Left ventricle myocardium inferior (tissue), 1 donor: ENCODE measurements at places on chromosomes 2 and 18.

DNA sequence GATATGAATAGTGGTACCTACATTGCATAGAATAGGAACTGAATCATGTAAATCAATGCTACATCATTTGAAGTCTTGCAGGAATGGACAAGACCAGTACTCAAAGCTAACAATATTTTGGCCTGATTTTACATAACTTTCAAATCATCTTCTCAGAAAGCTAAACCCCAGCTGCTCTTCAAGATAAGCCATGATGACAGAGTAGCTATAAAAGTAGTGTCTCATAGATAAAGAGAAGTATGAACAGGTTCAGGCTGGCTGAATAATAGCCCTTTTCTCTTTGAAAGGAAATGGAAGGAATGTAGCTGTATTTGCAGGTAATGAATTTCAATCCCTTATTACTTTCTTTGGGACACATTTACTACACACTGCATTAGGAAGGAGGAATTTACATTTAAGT is 28.2 kb downstream of the TSPYL6 start:
- no peak for DNase-seq

GRCh38 chr2:218075975-218076811 is 7.1 kb downstream of the RUFY4 start:
- no peak for DNase-seq

DNA sequence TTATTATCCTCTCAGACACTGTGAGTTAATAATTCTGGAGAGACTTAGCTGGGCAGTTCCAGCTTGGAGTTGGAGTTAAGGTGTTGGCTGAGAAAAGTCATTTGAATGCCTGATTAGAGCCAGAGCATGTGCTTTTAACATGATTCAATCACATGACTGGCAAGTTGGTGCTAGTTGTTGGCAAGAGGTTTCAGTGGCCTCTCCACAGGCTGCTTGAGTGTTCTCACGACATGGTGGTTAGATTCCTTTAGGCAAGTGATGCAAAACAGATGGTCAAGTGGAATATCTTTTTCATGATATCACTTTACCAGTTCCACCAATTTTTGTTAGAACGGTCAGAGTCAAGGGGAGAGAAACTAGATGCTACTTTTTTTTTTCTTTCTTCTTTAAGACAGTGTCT is 262.7 kb upstream of the FN1 start:
- no peak for DNase-seq

DNA sequence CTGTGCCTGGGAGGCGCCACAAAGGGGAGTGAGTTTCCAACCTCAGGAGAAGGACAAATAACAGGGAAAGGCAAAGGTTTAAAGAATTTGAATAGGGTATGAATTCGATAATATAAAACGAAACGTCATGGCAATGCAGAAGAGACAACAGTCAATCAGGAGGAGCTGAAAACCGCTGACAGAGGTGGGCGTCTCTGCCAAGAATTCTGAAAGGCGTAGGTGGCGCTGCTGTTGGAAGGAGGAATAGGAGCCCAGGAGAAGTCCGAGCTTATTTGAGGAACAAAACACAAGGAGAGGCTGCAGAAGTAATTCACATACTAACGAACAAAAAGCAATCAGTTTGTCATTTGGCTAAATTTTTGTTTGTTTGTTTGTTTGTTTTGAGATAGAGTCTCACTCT is 485.8 kb upstream of the POU3F3 start:
- no peak for DNase-seq

DNA sequence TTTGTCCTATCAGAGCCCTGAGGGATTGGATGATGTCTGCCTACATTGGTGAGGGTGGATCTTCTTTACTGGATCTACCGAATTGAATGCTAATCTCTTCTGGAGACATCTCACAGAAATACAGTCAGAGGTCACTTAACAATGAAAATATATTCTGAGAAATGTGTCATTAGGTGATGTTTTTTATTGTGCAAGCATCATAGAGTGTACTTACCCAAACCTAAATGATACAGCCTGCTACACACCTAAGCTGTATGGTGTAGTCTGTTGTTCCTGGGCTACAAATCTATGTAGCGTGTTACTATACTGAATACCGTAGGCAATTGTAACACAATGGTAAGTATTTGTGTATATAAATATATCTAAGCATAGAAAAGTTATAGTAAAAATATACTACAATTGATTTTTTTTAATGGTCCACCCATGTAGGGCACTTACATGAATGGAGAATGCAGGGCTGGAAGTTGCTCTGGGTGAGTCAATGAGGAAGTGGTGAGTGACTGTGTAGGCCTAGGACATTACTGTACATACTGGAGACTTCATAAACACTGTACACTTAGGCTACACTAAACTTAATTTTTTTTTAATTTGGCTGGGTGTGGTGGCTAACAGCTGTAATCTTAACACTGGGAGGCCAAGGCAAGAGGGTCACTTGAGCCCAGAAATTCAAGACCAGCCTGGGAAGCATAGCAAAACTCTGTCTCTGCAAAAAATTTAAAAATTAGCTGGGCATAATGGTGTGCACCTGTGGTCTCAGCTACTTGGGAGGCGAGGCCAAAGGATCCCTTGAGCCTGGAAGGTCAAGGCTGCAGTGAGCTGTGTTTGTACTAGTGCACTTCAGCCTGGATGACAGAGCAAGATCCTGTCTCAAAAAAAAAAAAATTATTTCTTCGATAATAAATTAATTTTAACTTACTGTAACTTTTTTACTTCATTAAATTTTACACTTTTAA is 226.3 kb upstream of the UBE2E3 start:
- DNase-seq, result no peak

DNA sequence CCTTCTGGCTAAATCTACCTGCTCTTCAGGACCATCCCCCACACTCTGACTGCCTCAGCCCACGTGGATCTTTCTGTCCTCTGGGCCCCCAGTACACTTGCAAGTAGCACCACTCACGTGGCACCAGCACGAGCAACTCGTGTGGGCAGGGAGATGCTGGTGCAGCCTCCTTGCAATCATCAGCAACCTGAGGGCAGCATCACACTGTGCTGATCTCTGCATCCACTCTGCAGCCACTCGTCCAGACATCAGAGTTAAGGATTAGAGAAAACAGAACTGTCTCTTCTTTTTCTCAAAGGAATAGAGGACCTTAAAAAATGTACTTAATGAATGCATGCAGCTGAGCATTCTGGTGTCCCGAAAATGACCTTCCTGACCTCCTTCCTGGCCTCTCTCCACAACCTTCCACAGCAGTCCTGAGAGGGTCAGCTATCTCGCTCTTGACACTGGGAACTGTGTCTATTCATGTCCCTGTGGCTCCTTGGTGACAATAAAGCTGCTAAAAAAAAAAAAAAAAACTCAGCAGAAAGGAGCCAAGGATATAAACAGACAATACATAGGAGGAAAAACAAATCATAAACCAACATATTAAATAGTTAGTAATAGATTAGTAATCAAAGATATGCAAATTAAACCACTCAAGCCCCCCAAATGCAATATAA is 145.9 kb downstream of the ZBTB7C start:
- no peak for DNase-seq

DNA sequence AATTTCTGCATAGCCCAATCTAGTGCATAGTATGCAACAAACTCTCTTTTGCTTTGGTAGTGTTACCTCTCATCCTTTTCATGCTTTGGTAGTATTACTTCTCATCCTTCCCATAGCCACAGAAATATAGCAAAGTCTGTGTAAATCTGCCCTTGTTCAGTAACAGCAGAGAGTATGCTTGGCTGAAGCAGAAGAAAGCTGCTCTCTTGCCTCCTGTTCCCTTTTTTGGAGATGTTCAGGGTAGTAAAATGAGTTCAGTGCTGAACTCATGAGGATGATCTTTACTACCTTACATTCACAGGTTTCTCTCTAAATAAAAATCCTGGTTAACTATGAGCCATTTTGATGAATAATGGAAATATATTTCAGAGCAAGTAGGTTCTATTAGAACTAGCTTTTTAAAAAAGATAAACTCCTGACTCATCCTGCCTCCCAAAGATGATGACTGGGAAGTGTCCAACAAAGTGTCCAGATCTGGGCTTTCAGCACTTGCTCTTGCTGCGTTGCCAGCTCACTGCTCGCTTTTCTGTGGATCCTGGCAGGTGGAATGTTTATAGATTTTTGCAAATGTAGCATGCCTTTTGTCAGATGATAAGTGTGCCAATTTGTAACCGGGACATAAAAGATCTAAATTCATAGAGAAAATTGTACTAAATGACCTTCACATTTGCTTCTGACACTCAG is 29.4 kb upstream of the CHMP3 start:
- DNase-seq, result no peak
